Hepatocyte (in vitro differentiated cells): ENCODE measurements at places on chromosomes 7 and 10. TPM values are rescaled to one million over a fixed set of nuclear protein-coding genes. Genes with fewer than 3 reads are reported as not detected.

DNA sequence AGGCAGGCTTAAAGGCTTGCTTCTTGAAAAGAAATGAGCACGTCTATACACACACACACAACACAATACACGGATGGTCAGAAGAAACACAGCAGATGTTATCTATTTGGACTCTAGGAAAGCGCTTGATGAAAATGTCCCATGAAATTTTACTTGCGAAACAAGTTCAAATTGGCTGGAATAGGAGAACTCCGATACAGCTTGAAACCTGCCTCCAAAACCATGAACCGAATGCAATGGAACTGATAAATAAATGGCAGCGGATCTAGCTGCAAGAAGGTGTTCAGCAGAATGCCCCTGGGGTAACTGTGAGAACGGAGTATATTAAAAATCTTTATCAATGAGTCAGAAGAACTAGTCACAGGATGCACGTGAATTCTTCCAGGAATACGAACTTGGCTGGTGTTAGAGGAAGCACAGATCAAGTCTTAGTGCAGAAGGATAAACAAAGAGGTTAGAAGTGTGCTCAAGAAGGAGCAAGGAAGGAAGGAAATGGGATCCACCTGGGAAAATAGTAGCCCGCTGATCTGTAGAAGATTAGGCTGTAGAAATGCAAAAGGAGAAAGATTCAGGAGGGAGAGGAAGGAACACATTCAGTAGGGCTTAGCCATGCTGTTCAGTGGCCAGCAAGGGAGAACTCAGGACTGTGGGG is 142.0 kb upstream of the PRKCQ start:
- no peak for DNase-seq

- no peak for DNase-seq
Observed at GRCh38 chr10:121754666-121755065, 156.4 kb upstream of the FGFR2 start.

- DNase-seq, result no peak
Observed at GRCh38 chr7:11934796-11935195, 102.8 kb upstream of the THSD7A start.

HDAC9 gene
- total RNA-seq, result 6.7 and 9.4 TPM in 2 replicates

- no peak for DNase-seq
Observed at GRCh38 chr7:85928500-85928899, 715.2 kb upstream of the GRM3 start.

DNA sequence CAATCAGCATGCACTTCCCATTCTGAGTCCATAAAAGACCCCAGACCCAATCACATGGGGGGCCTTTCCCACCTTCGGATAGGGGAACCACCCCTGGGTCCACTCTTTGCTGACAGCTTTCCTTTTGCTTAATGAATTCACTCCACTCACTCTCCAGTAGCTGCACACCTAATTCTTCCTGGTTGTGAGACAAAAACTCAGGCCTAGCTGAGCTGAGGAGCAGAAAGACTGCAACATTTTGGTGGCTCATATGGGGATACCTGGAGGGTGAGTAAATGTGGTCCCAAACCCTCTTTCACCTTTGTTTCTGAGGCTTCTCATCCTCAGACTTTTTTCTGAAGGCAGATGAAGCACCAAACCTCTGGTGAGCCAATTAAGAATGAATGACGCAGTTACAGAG is 138.1 kb downstream of the WDR11 start:
- no peak for DNase-seq

DNA sequence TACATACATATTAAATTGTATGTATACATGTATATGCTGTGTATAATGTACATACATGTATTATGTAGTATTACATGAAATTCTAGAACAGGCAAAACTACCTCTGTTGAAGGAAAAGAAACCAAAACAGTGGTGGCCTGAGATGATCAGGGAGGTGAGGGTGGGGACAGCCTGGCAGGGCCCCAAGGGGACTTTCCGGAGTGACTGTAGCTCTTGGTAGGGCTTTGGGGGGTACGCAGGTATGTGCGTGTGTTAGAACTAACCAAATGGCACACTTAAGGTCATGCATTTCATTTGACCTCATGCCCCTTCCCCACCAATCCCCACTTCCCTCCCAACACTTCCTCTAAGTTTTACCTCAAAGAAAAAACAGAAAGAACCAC is 31.3 kb downstream of the CTBP2 start:
- DNase-seq, result no peak
